CD14-positive monocyte (primary cell): ENCODE measurements at places on chromosomes 13 and 19. TPM values are rescaled to one million over a fixed set of nuclear protein-coding genes. Genes with fewer than 3 reads are reported as not detected.

- H3K27me3 ChIP-seq: peaks cover 2% of the 10 kb centered on the region
- no peak overlapping the region for H3K27ac ChIP-seq
- no peak for DNase-seq
- H3K36me3 ChIP-seq: peaks cover 89% of the 10 kb centered on the region
- H3K4me1 ChIP-seq: peaks cover 20% of the 10 kb centered on the region
Measured at GRCh38 chr19:16861834-16862233, 27.0 kb upstream of the F2RL3 start.

DNA sequence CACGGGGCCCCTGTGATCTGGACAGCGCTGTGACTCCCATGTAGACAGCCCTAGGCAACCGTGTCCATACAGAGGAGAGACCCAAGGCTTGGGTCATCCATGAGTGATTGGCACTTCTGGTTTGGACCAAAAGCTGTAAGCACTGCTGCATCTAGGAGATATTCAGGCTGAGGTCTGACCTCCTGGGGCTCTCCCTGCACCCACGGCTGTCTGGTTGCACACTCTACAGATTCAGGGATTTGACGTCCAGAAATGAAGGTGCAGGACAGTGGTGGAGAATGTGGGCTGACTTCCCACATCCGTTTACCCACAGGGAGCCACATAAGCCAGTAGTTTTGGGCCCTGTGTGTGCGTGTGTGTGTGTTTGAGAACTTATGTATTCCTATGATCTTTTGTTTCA lies 76.2 kb upstream of the ARHGEF7 start:
- no peak for DNase-seq
- no peaks in the 10 kb centered on the region for H3K27me3 ChIP-seq
- no peaks in the 10 kb centered on the region for H3K36me3 ChIP-seq
- H3K4me3 ChIP-seq: no peak overlapping the region
- H3K4me1 ChIP-seq: no peaks in the 10 kb centered on the region
- no peak overlapping the region for H3K27ac ChIP-seq

Gene CEACAM8
- polyA plus RNA-seq: not detected

GRCh38 chr13:114132419-114133121 lies at the start of gene RASA3:
RASA3 (minus strand) TSS chr13:114132623; CDS start chr13:114132489, 134 bp downstream.
- DNase-seq: peak; percentile 51

DNA sequence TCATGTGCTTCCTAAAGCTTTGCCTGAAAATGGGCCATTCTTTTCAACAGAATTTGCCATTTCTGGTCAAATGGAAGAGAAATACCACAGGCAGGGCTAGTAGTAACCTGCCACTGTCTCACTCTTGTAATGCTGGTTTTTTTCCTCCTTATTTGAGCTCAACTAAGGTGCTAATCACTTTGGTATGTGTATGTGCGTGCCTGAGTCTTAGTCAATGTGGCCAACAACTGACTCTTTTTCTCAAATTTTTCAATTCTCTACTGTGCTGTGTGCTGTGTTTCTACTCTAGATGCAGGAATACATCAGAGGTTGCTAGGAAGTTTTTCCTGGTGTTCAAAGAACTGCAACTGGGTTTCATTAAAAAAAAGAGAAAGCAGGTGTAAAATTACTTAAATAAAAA lies 870.2 kb downstream of the EFNB2 start:
- no peaks in the 10 kb centered on the region for H3K27me3 ChIP-seq
- no peaks in the 10 kb centered on the region for H3K36me3 ChIP-seq
- H3K27ac ChIP-seq: no peak overlapping the region
- no peak for DNase-seq

- DNase-seq: no peak
- H3K27ac ChIP-seq: no peak overlapping the region
- peaks cover 47% of the 10 kb centered on the region for H3K36me3 ChIP-seq
- peaks cover 4% of the 10 kb centered on the region for H3K4me1 ChIP-seq
- H3K4me3 ChIP-seq: no peak overlapping the region
- no peaks in the 10 kb centered on the region for H3K27me3 ChIP-seq
Measured at GRCh38 chr13:32409561-32410421, 18.1 kb downstream of the N4BP2L1 start.

- peak; percentile 11 for DNase-seq
- H3K4me3 ChIP-seq: no peak overlapping the region
- no peak overlapping the region for H3K27ac ChIP-seq
- H3K4me1 ChIP-seq: peaks cover 3% of the 10 kb centered on the region
- no peaks in the 10 kb centered on the region for H3K36me3 ChIP-seq
- H3K27me3 ChIP-seq: peaks cover 41% of the 10 kb centered on the region
Measured at GRCh38 chr19:9917321-9917720, 19.0 kb downstream of the OLFM2 start.

Gene PALM
- not detected for polyA plus RNA-seq

Gene ZNF730
- polyA plus RNA-seq: not detected

GRCh38 chr13:95206116-95206515 lies 95.1 kb downstream of the ABCC4 start:
- no peak overlapping the region for H3K4me3 ChIP-seq
- no peaks in the 10 kb centered on the region for H3K27me3 ChIP-seq
- no peak for DNase-seq

- H3K27me3 ChIP-seq: peaks cover 17% of the 10 kb centered on the region
- H3K36me3 ChIP-seq: peaks cover 7% of the 10 kb centered on the region
Measured at GRCh38 chr19:49690656-49691242, at the start of gene CPT1C. CPT1C (plus strand) TSS chr19:49691116; CDS start chr19:49692253, 1,137 bp downstream.

Gene PNMA8B
- not detected for polyA plus RNA-seq

DNA sequence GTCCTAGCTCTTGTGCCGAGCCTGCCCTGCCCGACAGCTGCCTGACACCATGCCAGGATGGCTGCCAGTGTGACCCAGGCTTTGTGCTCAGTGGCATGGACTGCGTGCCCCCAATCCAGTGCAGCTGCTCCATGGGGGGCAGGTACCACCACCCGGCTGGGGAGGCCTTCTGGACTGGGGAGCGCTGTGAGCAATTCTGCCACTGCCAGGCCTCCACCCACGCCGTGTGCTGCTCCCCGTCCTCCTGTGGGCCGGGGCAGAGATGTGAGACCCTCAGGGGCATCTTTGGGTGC lies 9.4 kb upstream of the FXYD3 start:
- no peak for DNase-seq
- H3K27ac ChIP-seq: no peak overlapping the region
- no peaks in the 10 kb centered on the region for H3K36me3 ChIP-seq
- no peaks in the 10 kb centered on the region for H3K27me3 ChIP-seq
- no peak overlapping the region for H3K4me3 ChIP-seq

- H3K27me3 ChIP-seq: no peaks in the 10 kb centered on the region
- H3K36me3 ChIP-seq: no peaks in the 10 kb centered on the region
- no peak overlapping the region for H3K4me3 ChIP-seq
- peaks cover 17% of the 10 kb centered on the region for H3K4me1 ChIP-seq
- no peak for DNase-seq
Measured at GRCh38 chr13:26787961-26788360, 27.4 kb upstream of the GPR12 start.
